ENCODE measurements at places on chromosomes 6 and 20.

GRCh38 chr20:23584434-23585199 is 16.3 kb upstream of the CST9L start:
- no peak for DNase-seq

DNA sequence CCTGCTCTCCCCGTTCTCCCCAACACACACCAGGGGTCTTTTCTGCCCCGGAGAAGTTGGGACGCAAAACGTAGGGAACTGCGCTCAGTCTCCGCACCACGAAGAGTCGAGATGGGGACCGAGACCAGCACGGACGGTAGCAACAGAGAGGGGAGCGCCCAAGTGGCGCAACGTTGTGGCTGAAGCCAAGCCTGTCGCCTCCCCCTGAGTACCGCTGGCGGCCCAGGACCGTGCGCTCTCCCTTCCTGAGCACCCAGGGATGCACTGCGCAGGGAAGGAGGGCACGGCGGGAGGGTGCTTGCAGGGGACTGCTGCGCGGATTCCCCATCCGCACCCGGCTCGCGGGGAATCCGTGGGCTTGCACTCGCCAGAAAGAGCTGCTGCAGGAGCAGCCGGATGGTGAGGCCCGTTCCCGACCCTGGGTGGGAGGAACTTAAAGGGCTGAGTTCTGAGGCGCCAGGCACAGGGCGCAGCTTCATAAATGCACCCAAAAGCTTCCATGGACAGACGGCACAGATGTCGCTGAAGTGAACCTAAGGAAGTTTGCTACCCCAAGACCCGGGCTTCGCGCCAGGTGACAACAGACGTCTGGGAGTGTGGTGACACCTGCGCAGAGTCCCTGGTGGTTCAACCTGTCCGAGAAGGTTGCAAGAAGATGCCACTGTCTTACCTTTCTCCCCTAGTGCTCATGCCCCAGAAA is 178.7 kb downstream of the TBXT start:
- no peak for DNase-seq

DNA sequence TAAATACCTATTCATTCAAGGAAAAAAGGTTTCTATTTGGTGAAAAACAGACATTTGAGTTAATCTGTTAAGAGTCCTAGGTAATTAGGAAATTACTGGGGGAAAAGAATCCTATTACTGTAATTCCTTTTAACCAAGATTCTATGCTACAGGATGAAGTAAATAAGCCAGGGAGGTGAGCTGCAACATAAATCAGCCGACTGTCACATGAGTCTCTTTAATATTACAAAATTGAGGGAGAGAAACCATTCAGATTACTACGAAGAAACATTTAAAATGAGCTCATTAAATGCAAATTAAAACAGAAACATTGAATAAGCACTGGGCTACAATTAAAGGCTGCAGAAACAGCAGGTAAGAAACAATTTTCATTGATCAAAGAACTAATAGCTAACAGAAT is 5.3 kb downstream of the PRKN start:
- DNase-seq = no peak

DNA sequence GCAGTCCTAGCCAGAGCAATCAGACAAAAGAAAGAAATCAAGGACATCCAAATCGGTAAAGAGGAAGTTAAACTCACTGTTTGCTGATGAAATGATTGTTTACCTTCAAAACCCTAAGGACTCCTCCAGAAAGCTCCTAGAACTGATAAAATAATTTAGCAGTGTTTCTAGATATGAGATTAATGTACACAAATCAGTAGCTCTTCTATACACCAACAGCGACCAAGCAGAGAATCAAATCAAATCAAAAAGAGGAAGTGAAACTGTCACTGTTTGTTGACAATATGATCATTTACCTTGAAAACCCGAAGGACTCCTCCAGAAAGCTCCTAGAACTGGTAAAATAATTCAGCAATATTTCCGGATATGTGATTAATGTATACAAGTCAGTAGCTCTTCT is 21.7 kb downstream of the SERPINB9 start:
- DNase-seq = no peak

- no peak for DNase-seq
Observed at GRCh38 chr6:42427871-42428270, 23.9 kb downstream of the TRERF1 start.

DNA sequence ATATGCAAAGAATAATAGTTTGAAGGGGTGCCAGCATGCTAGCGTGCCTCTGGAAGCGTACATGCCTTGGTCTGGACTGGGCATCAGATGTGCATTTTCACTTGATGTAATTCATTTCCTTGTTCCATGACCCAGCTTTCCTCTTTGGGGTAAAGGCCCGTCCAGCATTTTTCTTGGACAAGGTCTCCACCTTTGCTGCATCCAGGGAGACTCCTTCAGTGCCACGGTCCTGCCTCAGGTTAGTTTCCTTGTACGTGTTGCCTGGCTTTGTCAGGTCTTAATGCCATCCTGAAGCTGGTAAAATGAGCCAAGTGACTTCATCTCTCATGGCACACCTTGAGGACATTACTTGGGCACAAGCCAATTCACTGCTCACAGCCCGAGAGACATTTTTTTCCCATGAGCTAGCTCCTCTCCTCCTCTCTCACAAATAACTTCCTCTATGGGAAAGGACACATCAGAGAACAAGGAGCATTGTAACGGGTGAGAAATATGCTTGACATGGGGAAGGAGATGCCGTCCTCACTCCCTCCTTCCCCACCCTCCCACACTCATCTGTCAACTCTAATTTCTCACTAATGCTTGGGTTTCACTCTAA is 23.9 kb downstream of the EDN1 start:
- DNase-seq = no peak

DNA sequence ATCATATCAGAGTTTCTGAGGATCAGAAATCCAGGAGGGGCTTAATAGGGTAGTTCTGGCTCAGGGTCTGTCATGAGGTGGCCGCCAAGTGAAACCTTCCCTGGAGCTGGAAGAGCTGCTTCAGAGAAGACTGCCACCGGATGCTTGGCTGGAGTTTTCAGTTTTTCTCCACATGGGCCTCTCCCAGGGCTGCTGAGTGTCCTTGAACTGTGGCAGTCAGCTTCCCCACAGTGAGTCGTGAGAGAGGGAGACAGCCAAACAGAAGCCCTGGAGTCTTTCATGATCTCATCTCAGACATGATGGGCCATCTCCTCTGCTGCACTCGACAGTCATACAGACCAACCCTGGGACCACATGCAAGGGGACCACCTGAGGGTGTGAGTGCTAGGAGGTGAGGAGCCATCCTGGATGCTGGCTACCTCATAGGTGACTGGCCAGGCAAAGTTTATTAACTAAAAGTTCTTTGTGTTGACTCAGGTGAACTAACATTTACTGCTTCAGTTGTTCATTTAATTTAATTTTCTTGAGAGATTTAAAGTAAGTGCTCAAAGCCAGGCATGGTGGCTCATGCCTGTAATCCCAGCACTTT is 71.5 kb downstream of the SHLD1 start:
- DNase-seq = no peak

DNA sequence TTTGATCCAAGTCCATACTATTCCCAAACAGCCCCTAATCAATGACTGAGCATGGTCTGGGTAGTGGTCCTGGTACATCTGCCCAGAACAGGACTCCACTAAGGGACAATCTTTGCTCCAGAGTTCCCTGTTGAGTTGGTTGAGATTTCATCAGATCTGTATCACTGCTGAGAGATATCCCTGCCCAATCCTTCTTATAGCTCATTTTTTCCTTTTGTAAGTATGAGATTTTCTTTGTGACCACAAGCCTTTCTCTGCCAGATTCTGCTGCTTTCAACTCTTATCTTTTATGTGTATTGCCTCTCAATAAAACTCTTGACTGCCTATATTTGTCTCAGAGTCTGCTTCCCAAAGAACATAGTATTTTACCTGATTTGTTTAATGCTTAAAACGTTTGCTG is 46.2 kb upstream of the LAMA2 start:
- DNase-seq = no peak

- no peak for DNase-seq
Observed at GRCh38 chr6:25874118-25874517, at the start of gene SLC17A3. Gene SLC17A3 (minus strand): TSS chr6:25874243. CDS start chr6:25868387, 5,856 bp downstream.

GRCh38 chr6:110595112-110595511 is 118.7 kb upstream of the SLC22A16 start:
- no peak for DNase-seq

- DNase-seq = peak; percentile 53
Observed at GRCh38 chr6:52317841-52318581, 33.5 kb upstream of the MCM3 start.

- no peak for DNase-seq
Observed at GRCh38 chr20:35009665-35010328, 54.1 kb downstream of the MYH7B start.

- no peak for DNase-seq
Observed at GRCh38 chr6:105593805-105594671, 191.2 kb upstream of the PREP start.

DNA sequence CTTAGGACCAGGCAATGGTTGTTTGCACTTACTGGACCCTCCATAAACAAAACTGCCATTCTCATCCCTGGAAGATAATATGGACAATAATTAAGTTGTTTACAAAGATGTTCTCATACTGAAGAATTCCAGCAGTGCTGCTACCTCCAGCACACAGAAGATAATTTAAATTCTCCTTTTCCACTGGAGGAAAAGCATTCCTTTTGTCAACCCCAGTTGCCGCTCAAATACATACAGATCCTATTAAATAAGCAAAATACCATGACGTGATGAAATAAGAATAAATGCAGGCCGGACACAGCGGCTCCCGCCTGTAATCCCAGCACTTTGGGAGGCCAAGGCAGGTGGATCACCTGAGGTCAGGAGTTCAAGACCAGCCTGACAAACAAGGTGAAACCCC is 54.5 kb upstream of the IPCEF1 start:
- no peak for DNase-seq

DNA sequence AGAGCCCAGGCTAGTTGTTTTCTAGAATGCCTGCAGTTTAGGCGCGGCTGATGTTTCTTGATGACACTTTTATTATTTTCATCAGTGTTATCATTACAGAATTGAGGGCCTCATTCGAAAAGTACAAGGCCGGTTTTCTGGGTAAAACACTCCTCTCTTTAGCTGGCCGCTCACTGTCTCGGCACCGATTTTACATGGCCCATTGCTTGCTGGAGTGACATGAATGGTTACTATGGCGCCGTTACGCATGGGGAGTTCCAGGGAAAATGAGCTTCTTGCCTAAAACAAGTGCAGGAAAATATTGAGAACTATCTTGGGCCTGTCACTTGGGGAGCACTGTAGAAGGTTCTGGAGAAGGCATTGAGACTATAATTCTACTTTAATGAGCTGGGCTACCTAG is 317.8 kb downstream of the CDH4 start:
- DNase-seq = no peak

DNA sequence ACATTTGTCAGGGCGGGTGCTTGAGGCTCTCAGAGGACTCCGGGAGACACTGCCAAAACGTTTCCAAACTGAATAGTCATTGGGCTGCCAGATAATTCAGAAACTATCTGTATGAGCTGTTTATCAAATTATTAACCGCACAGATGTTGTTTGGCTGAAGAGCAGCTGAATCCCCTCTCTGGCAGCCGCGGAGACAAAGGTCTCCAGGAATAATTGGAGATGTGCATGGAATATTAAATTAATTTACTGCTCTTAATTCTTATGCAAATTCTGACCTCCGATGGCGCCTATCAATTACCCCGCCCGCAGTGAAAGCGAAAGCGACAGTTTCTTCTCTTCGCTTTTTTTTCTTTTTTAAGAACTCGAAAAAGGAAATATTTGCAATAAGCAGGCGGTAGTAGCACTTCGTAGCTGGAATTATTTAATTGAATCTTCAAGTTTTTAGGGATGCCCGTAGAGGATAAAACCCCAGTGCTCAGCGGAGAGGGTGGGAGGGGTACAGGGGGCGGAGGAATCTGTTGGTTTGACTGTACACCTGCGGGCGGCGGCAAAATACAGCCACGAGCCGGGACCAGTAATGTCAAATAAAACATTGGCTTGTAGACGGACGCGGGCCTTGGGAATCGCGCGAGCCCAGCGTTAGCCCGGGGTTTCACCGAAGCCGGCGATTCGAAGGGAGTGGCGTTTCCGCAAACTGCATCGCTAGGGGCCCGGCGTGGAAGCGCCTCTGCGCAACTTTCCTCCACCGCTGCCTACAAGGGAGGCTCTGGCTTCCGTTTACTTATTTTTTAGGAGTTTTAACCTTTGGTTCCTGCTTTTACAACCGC is 6.2 kb downstream of the LINC00237 start:
- DNase-seq = no peak

DNA sequence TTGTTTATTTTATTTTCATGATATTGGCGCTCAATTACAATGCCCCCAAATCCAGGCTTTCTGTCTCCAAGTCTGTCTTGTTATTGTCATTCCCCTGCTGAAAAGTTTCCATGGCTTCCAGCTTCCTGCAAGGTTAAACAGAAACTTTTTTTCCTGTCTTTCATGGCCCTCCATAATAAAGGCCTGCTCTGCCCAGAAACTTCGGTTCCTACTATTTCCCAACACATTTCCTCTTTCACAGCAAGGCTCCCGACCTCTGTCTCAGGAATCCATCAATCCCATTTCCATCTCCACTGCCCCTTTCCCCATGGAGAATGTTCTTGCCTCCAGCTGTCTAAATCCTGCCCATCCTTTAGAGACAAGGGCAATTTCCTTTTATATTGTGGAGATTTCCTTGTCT is 365.2 kb upstream of the JARID2 start:
- DNase-seq = no peak

GRCh38 chr20:54199721-54200176 is 8.1 kb upstream of the PFDN4 start:
- peak; percentile 87 for DNase-seq

- peak; percentile 27 for DNase-seq
Observed at GRCh38 chr6:130760006-130760405, 67.2 kb upstream of the SMLR1 start.

DNA sequence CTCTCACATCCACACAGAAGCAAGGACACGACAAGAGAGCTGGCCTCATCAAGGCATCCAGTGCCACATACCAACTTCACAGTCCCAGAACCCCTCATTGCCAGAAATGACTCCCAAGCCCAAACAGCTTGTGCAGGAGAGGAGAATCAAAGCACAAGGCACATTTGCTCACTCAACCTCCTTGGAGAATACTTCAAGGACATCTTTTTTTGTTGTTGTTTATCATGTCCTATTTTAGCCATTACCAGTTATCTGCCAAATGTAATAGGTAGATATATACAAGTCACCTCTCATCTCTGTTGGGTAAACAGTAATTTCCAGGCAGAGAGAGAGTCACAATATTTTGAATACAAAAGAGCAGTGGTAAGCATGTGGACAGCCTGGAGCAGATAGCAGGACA is 47.8 kb downstream of the RTN4IP1 start:
- no peak for DNase-seq

DNA sequence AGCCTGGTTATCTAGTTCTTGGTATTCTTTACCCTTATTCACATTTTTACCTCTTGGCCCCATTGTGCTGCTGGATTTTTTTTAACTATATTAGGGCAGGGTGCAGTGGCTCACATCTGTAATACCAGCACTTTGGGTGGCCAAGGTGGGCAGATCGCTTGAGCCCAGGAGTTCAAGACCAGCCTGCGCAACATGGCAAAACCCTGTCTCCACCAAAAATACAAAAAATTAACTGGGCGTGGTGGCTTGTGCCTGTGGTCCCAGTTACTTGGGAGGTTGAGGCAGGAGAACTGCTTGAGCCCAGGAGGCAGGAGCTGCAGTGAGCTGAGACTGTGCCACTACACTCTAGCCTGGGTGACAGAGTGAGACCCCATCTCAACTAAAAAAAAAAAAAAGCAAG is 12.2 kb upstream of the TAF8 start:
- DNase-seq = no peak

GRCh38 chr20:8518878-8519277 is 386.8 kb downstream of the PLCB1 start:
- no peak for DNase-seq

GRCh38 chr6:165511807-165512206 is 151.2 kb downstream of the PDE10A start:
- DNase-seq = no peak
